ENCODE measurements at places on chromosomes 6 and 20.

DNA sequence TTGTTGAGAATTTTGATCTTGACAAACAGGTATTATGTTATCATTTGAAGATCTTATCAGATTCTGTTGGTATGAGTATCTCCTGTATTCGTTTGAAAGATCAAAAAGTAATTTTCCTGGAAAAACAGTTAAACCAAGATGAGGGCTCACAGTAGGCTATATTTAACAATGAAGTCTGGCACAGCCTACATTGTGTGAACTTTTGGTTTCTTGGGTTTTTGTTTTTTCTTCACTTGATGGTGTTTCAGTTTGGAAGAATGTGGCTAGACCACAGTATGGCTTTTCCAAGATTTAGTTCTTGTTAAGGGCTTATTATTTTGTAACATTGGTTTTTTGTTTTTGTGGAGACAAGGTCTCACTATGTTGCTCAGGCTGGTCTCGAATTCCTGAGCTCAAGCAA lies 306.4 kb downstream of the CDKAL1 start:
- DNase-seq: peak; percentile 8

- DNase-seq: no peak
Measured at GRCh38 chr20:52751571-52751970, 220.6 kb upstream of the TSHZ2 start.

GRCh38 chr20:34988191-34988540 lies 32.5 kb downstream of the MYH7B start:
- DNase-seq: no peak

DNA sequence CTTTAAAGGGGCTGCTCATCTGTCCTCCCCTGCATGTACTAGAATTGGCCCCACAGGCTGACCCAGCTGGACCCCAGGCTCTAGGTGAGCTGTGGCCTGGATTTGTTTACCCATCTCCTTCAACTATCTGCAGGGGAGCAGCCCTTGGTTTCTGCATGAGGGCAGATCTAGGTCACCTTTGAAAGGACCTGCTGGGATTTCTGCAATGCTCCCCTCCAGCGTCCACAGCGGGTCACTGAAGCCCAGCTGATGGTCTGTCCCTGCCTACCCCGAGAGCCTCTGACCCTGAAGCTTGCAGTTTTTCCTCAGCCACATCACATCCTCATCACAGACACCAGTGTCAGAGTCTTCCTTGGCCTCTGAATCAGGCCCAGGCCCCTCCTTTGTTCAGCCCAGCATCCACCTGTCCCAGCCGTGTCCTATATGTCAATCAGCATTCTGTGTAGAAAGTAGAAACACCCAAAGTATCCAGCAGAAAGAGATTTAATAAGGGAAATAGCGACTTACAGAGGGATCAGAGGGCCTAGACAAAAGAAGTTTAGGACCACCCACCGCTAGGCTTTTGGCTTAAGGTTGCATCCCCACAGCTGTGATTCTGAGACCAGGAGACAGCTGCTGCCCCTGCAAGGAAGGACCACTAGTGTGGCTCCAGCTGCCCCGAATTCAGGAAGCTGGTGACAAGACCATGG lies 243.1 kb downstream of the LRFN2 start:
- no peak for DNase-seq

DNA sequence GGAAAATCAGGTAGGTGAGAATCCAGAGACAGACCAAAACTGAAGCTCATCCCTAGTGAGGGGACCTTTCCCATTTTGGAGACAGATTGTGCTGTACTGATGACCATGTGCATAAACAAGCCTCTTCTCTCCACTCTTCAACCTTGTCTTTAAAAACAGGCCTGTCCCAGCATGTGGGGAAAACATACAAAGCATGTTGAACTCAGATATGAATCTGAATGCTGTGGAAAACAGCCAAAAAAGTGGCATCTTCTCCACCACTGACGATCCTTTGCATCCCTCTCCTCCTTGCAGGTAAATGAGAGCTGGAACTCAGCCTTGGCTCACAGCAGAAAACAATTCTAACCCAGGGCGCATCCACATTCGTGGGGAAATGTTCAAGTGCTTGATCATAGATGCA lies 123.7 kb upstream of the FOXQ1 start:
- DNase-seq: no peak

- no peak for DNase-seq
Measured at GRCh38 chr20:5592823-5593739, 157.1 kb upstream of the SHLD1 start.

GRCh38 chr6:155252581-155252980 lies 11.2 kb upstream of the CLDN20 start:
- no peak for DNase-seq

DNA sequence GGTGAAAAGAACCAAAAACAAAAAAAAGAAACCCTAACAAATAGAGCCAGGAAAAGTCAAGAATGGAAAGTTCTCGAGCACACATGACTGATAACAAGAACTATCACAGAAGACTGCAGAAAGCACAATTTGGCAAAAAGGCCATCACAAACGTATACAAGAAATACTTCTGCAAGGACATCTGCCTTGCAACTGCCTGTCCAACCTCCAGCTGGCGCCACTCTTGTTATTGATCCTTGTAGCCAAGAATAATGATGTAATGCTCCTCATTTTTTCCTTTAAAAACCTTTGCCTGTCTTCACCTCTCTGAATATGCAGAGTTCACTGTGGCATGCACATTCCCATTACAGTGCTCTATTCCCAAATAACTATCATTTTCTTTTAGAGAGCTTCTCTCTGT lies 87.9 kb upstream of the BMP5 start:
- peak; percentile 34 for DNase-seq

DNA sequence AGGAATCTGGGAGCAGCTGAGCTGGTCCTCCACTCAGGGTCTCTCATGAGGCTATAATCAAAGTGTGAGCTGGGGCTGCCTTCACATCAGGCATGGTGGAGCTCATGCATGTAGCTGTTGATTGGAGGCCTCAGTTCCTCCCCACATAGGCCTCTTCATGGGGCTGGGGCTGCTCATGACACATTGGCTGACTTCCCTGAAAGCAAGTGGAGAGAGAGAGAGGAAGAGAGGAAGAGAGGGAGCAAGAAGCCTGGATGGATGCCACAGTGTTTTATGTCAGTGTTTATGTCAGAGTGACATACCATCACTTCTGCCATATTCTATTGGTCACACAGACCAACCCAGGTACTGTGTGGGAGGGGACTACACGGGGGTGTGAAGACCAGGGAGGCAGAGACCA lies 43.8 kb downstream of the EYA2 start:
- no peak for DNase-seq
